Memory B cell (primary cell): ENCODE measurements at places on chromosomes 6 and 20.
A peak's percentile ranks its signal among the peaks of the same experiment; 100 is the strongest.

DNA sequence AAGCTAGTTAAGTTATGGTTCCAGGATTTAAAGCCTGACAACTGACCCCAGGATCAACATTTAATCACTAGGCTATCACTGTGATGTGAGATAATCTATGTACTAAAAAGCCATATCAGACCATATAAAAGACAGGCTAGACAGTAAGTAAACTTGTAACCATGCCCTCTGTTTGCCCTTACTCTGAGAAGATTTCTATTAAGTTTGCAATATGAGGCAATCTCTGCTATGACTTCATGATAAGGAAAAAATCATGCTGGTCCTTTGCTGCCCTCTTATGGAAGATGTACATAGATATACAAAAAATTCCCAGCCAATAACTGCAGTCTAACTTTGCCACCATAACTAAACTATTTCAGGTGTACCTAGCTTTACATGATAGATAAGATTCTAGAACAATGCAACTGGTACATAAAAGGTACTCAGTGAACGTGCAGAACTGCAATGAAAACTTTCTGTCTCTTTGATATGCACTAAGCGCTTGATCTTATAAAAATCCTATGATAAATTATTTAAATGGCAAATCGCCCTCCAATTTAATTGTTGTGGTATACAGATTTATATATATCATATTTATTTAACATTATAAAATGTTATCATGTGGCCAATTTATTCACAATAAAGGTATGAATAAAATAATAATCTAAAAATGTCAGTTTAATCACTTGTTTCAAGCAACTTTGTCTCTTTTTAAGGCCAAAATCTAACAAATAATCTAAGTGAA, 70.5 kb downstream of the FAM217A start:
- DNase-seq = no peak

GRCh38 chr6:31580807-31581433, 1.3 kb downstream of the LTB start:
- DNase-seq = peak; percentile 87

DNA sequence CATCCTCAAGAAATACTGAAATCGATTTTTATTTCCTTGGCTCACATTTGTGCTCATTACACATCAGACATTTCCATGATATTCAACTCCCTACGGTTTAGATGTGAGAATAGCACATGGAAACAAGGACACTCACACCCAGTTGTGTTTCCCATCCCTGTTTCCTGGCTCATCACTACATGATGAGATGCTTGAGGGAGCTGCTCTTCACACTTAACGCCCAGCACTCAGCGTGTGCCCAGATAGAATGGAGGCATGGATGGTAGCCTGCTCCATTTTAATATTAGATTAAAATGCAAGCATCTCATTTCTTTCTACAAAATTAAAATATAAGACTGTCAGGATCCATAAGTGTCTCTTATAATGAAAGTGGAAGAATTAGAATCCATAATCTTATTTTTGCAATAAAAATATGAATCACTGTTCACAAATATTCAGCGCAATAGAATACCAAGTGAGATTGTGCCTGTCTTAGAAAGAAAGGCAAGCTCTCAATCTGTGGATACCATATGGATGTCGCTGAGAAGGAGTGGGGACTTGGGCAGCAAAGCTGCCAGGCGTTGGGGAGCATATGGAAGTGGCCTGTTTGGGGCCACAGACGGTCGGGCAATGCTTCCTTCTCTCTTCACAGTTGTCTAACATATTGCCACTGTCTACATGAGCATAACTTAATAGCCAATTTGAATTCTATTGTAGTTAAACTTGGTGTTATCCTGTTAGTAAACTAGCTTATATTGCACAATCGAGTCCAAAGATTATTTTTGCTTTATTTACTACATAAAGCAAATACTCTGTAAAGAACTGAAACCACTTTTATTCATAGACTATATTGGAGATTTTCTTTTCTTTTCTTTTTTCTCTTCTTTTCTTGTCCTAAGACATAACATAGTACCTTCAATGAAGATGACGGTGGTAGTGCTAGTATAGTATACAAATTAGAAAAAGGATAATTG, 206.8 kb upstream of the QKI start:
- DNase-seq = no peak

DNA sequence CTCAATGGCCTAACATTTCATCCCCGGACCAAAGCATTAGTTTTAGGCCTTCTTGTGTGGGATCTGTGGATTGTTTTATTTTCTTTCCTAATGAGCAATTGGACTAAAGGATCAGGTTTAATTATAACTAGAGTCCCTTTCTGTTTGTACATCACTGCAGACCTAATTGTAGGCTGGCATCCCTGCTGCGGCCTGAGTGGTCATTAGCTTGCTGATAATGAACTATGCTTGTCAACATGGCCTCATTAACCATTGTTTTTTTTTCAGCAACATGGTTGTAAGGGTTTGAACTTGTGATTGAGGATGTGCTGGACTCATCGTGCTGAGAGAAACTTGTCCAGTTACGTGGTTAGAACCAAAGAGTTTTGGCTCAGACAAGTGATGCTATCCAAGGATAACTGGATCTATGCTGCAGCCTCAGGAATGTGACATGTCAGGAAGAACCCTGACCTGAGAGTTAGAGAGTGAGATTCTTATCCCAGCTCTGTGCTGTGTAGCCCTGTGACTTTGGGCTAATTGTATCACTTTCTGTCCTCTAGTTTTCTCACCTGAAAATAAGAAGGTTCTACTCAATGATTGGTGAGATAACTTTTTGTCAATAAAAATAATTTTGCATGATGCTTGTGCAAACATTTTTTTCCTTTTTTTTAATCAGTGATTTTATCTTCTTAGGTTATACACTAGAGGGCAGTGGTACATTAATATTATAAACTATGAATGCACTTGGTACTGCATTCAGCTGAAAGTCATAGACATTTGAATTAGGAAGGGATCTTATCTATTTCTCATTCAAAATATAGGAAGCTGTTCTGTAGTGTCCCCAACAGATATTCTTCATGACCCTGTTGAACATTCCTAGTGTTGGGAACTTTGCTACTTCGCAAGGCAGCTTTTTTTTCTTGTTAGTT, 140.9 kb downstream of the RNF144B start:
- no peak for DNase-seq

- no peak for DNase-seq
Observed at GRCh38 chr6:79869184-79869583, 78.2 kb downstream of the ELOVL4 start.

GRCh38 chr6:32075781-32076180, 33.4 kb downstream of the TNXB start:
- DNase-seq = no peak

DNA sequence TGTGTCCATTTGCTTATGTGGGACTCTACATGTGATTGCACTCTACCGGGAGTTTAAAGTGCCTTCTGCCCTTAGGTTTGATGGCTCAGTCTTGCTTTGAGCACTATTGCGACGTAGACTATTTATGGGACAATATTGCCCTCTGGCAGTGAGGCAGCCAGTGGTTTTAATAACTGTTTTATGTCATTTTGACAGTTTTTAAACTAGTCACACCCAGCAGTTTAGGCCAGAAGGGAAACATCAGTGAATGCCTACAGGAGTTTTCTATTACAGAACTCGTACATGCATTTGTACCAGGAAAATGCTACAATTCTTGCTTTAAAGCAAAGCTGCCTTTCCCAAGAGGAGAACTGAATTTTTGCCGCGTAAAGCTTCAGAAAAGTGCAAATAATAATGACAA, 813.7 kb downstream of the KIF16B start:
- DNase-seq = no peak

DNA sequence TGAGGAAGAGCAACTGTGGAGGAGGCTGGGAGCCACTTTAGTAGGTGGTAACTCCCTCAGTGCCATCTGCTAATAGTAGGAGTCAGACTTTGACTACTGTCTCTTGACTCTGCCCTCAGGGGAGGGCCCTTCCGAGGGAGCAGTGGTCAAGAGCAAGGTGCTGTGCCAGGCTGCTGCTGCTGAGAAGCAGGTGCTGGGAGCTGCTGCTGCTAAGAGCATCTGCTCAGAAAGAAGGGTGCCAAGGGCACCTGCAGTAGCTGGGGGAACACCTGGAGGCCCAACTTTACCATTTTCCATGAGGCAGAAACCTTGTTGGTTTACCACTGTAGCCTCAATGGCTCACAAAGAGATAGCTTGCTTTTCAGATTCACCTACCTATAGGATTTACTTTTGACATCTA, 18.5 kb downstream of the GGTLC1 start:
- no peak for DNase-seq

- DNase-seq = no peak
Observed at GRCh38 chr6:75290136-75290945, 5.7 kb upstream of the TMEM30A start.

DNA sequence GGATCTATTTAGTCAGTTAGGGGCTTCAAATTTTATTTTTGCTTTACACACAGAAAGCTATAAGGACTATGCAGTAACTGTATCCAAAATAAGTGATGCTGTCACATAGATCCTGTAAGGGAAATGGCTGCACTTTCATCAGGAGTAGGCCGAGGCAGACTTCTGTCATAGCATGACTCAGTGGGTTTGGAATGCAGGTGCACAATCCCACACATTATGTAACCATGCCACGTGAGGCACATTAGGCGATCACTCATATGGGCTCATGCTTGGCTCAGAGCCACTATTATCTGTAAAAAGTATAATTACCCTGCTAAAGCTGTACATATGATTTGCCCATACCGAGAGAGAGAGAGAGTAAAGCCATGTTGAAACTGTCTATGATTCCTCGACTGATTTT, 1189.4 kb upstream of the EYS start:
- no peak for DNase-seq

- no peak for DNase-seq
Observed at GRCh38 chr6:82260997-82261732, 13.6 kb upstream of the IBTK start.

DNA sequence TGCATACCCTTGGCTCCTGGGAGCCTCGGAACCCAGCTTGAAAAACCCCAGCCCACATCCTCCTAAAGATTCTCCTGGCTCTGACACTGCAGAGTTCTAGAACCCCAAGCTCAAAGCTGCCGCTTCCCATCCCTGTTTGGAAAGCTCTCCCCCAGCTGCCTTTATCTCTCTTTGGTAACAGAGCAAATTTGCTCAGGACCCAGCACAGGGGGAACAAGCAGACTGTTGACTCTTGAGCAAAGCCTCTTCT, 38.9 kb downstream of the HNF4A start:
- no peak for DNase-seq

GRCh38 chr6:111809264-111809663, 64.0 kb downstream of the FYN start:
- DNase-seq = no peak

DNA sequence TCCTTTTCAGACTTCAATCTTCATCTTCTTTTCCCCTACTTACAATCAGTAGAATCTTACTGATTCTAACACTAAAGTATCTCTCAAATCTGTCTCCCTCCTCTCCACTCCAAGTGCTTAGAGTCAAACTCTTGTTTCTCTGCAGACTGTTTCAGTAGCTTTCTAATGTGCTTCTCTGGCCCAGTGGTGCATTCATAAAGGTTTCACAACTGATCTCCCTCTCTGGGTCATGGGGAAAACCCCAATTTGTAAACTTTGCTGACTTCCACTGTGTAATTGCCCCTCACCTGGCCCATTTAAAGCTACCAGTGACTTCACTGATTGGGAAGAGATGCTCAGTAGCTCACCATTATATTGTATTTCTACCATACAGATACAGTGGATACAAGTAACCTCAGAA, 183.6 kb downstream of the FAXC start:
- DNase-seq = no peak

- no peak for DNase-seq
Observed at GRCh38 chr6:44044154-44044539, 83.1 kb downstream of the MRPL14 start.

- DNase-seq = no peak
Observed at GRCh38 chr6:45702849-45703739, 312.6 kb downstream of the CLIC5 start.

DNA sequence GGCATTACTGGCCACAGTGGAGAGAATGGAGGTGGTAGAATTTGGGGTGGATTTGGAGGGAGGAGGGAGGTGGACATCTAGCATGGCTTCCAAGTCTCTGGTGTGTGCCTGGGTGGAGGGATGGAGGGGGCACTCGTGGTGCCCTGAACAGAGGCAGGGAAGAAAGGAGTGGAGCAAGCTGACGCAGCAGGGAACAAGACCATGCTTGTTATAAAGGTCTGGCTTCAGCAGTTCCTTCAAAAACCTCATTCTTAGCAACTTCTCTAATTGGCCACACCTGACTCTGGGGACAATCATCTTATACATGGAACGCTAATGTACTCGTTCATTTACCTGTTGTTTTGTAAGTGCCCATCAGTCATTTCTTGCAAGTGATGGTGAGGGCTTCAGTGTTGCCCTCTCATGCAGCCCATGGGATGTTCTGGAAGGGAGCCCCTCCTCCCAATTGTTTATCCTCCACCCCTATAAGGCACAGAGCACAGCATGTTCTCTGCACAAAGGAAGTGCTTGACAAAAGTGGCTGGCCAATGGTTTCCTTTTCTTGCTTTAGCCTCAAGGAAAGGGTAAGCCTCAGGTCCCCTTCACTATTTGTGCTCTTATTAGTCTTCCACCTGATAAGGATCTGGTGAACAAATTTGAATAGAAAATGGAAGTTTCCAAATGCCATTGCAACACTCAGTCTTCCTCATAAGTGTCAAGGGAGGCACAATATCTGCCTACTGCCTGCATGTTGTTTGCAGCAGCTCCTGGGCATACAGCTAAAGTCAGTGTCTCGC, 39.3 kb downstream of the GFOD1 start:
- no peak for DNase-seq

GRCh38 chr20:1533059-1533458, 24.4 kb downstream of the SIRPD start:
- DNase-seq = no peak
